Ascending aorta (tissue), 2 donors: ENCODE measurements at places on chromosomes 1 and 21.

DNA sequence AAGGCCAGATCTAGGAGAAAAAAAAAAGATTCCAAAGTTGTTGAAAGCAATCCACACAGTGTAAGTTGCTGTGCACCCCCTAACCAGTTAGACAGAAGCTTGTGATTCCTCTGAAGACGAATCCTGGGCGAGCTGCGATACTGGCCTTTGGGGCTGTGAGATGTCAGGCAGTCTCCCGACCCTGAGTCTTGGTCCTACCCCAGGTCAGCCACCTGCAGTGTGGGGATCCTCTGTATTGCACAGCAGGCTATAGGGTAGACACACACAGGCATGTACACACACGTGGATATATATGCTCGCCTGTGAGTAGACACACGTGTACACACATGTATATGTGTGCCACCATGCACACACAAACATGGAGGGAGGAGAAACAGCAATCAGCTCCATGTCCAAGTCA lies 12.9 kb downstream of the ACTRT2 start:
- peaks cover 3% of the 10 kb centered on the region for H3K4me1 ChIP-seq
- no peak overlapping the region for H3K27ac ChIP-seq
- no peaks in the 10 kb centered on the region for H3K36me3 ChIP-seq
- DNase-seq = peak; percentile 45
- H3K27me3 ChIP-seq = no peaks in the 10 kb centered on the region
- no peak overlapping the region for H3K4me3 ChIP-seq

DNA sequence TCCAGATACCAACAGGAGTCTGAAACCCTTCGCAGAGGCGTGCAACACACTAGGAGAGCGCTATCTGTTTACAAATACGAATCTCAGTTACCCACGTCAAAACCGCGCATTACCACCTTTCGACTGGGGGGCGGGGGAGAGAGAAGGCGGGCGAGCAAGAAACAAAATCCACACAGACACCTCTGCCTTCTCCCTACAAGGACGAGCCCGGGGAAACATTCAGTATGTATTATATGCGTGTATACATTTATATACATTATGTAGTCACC lies 722 bp downstream of the TUT4 start:
- H3K4me1 ChIP-seq = peaks cover 5% of the 10 kb centered on the region
- H3K4me3 ChIP-seq = peak overlapping the region; percentile 94
- no peaks in the 10 kb centered on the region for H3K36me3 ChIP-seq
- no peaks in the 10 kb centered on the region for H3K27me3 ChIP-seq
- DNase-seq = no peak

- no peak within 1 kb of the TSS for H3K27ac ChIP-seq
- H3K4me3 ChIP-seq = peak within 1 kb of the TSS; percentile 6
- peaks cover 6% of the 10 kb centered on the region for H3K27me3 ChIP-seq
Measured at GRCh38 chr21:44353191-44353970, at the start of gene TRPM2. Gene TRPM2 (plus strand): TSS chr21:44353621. CDS start chr21:44353701, 80 bp downstream.

GRCh38 chr21:15370462-15370975 lies 305.7 kb upstream of the NRIP1 start:
- no peak for DNase-seq
- H3K27ac ChIP-seq = no peak overlapping the region
- H3K27me3 ChIP-seq = no peaks in the 10 kb centered on the region

GRCh38 chr1:152374451-152374850 lies 14.6 kb upstream of the FLG2 start:
- no peak for DNase-seq
- H3K4me3 ChIP-seq = no peak overlapping the region
- H3K27ac ChIP-seq = no peak overlapping the region
- H3K4me1 ChIP-seq = no peaks in the 10 kb centered on the region
- H3K36me3 ChIP-seq = no peaks in the 10 kb centered on the region

DNA sequence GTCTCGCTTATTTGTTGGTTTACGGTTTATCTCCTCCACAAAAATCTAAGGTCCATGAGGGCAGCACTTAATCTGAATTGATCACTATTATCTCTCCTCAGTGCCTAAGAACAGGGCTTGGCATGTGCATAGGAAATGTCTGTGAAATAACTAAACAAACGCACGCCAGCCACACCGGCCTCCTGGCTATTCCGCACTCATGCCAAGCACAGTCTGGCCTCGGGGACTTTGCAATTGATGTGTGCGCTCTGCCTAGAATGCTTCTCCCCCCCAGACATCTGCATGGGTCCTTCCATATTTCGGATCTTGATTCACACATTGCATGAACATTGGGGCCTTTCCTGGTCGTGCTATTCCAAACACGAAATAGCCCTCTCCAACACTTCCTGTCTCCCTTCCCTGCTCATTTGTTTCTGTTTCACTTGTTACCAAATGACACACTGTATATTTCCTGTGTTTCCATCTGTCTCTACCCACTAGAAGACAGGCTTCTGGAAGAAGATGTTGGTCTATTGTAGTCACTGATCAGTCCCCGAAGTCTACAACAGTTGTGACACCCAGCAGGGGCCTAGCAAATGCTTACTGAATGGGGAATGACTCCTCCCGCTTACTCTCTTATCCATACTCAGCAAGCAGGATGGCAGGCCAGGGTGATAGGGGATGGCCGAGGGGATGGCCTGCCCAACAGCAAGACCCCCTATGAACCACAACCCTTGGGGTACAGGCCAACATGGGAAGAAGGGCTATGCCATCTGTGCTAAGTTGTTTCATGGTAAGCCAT lies 93.9 kb downstream of the GLIS1 start:
- no peaks in the 10 kb centered on the region for H3K27me3 ChIP-seq

DNA sequence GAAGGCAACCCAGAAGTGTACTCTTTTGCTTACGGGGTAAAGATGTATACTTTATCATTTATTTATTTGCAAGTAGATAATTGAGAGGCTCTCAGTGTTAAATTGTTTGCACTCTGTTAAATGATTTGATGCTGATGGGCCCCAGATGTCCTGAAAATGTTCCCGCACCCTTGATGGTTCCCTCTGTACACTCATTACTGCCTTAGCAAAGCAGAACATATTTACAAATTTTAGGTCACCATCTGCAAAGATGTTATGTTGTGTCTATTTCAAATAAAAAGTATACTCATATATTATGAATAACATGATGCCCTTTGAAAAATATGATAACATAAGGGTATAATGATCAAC lies 240.5 kb upstream of the SNX7 start:
- H3K27ac ChIP-seq = no peak overlapping the region
- no peaks in the 10 kb centered on the region for H3K4me1 ChIP-seq
- H3K27me3 ChIP-seq = no peaks in the 10 kb centered on the region

DNA sequence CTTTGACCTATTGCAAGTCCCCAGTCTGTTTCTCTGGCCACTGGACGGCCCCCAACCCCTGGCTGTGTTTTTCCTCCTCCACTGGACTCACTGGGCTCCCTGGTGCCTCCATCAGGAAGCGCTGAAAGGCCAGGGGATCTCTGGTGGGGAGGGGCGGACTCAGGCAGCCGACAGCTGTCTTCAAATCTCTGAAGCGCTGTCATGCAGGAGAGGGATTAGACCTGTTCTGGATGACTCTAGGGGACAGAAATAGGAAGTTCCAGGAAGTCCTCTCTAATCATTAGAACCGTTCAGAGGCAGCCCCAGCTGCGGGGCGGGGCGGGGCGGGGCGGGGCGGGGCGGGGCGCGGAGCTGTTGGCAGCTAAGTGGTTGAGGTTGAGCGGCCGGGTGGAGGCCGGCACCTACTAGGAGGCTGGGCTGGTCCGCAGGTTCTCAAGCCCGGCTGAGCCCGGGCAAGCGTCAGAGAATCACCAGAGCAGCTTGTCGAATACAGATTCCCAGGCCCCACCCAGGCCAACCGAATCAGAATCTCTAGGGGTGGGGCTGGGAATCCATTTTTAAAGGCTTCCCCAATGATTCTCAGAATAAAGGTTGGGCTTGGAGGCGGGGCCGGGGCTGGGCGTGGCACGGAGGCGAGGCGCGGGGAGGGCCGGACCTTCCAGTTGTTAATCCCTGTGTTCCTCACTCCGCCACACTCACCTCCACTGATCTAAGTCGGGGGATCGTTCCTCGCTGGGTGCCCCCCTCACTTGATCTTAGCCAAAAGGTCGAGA lies 11.4 kb upstream of the PHLDA3 start:
- peaks cover 22% of the 10 kb centered on the region for H3K36me3 ChIP-seq
- peak overlapping the region; percentile 66 for H3K27ac ChIP-seq
- no peaks in the 10 kb centered on the region for H3K27me3 ChIP-seq
- peak; percentile 57 for DNase-seq

DNA sequence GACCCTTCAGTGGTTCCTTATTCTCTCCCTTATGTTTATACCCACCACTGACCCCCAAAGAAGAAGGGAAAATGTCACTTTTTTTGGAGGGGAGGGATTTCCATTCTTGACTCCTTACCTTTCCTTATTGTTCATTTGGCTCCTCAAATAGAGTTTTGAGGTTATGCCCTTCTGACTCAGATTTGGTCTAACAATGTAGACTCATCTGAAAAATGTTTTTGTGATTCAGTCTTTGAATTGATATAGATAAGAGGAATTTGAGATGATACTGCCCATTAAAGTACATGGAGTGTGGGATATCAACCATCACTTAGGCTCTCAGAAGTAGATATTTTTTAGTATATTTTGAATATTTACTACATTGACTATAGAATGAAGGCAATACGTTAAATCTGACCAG lies 16.1 kb downstream of the USP1 start:
- H3K27ac ChIP-seq = no peak overlapping the region
- no peaks in the 10 kb centered on the region for H3K27me3 ChIP-seq
- H3K4me1 ChIP-seq = no peaks in the 10 kb centered on the region
- DNase-seq = no peak

DNA sequence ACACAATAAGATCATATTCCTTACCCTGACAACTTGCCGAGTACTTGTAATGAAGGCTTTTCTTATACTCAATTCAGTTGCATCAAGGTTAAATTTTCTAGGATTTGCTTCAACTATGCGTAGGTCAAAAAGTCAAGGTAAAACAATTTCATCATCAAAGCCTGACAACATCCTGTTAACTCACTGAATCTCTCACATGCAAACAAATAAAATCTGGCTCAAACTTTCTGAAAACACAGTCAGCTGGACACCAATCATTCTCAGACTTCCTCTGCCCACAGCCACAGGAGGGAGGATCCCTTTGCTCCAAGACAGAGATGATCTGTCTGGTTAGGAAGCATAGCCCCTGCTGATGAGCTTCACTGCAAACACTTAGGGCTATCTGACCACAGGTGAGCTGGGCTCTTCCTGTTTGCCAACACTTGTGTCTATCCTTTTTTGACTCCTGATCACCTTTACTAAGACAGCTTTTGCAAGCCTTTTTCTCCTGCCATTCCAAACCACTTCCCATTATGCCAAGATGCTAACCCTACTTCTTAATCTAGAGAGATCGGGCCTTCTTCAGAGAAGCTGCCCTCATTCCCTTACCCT lies 20.0 kb downstream of the STX6 start:
- H3K36me3 ChIP-seq = peaks cover 33% of the 10 kb centered on the region
- H3K4me3 ChIP-seq = no peak overlapping the region
- DNase-seq = no peak
- H3K4me1 ChIP-seq = peaks cover 8% of the 10 kb centered on the region
- H3K27ac ChIP-seq = no peak overlapping the region
- no peaks in the 10 kb centered on the region for H3K27me3 ChIP-seq

DNA sequence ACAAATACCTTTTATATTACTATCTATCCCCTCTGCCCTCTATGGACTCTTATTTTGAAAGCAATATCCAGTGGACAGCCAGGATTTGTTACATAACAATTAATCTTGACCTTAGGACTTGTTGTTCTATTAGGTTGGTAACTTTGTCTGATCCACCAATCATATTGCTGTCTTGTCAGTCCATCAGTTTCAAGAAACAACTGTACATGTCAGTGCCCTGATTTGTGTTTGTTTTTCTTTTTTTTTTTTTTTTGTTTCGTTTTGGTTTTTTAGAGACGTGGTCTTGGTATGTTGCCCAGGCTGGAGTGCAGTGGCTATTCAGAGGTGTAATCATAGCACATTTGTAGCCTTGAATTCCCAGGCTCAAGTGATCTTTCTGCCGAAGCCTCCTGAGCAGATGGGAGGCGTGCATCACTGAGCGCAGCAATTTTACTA lies 1.5 kb upstream of the SCP2 start:
- no peaks in the 10 kb centered on the region for H3K27me3 ChIP-seq
- H3K4me1 ChIP-seq = no peaks in the 10 kb centered on the region
- no peak for DNase-seq
- no peaks in the 10 kb centered on the region for H3K36me3 ChIP-seq
- no peak overlapping the region for H3K4me3 ChIP-seq
- H3K27ac ChIP-seq = no peak overlapping the region

DNA sequence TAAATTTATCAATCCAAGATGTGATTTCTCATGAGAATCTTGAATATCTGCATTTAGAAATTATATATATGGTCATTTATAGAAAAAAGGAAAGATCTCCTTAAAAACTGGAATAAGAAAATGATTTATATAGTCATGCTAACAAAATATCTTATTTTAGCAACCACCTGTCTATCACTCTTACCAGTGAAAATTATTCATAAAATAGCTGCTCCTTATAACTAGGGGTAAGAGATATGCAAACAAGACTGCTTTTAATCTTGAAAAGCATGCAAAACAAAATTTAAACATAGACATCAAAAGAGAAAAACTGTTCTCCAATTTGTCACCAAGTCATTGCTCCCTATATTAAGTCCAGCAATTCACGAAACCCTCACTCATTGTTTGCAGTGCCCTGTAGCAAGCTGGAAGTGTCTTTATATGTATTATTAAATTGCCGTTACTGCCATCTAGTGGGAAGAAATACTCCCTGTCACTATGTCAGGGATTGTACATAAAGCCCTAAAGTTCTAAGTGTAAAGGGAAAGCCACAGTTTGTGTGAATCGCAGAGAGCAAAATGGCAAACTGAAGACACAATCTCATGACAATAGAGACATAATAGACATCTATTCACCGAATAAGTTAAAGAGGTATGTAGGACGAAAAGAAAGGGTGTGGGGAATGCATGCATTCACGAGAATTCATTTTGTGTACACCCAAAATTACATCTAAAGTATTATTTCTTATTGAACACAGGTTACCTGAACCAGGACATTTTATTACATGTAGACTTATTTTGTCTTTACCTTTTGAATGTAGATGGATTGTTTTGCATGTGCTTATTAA lies 600.5 kb downstream of the USP25 start:
- H3K27ac ChIP-seq = no peak overlapping the region
- DNase-seq = no peak
- H3K4me1 ChIP-seq = no peaks in the 10 kb centered on the region
- no peaks in the 10 kb centered on the region for H3K27me3 ChIP-seq
- H3K4me3 ChIP-seq = no peak overlapping the region

DNA sequence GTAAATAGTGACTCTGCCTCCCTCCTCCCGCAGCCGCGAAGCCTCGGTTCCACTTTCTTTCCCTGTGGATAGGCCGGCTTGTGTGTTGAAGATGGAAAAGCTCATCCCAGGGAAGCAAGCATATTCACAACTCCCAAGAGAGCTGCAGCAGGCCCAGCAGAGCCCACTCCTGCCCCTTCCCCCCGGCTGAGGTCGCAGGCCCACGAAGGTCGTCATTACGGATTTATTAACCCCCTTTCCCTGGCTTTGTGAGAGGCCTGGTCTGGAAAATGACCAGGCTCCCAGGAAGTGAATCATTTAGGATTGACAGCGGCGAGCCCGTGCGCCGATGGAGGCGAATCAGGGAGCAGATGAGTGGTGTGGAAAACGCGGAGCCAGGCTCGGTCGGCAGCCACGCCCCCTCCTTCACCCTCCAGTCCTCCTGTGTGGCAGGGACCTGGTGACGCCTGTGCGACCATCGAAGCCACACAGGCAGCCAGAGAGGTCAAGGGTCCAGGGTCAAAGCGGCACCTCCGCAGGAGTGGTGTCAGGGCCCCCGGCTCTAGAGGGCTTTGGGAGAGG lies 93.4 kb downstream of the PRDM16 start:
- H3K4me1 ChIP-seq = peaks cover 31% of the 10 kb centered on the region
- no peak overlapping the region for H3K4me3 ChIP-seq
- DNase-seq = no peak
- no peaks in the 10 kb centered on the region for H3K27me3 ChIP-seq
